Vagina (tissue), 2 donors: ENCODE measurements at places on chromosomes 2 and 18. TPM values are rescaled to one million over a fixed set of nuclear protein-coding genes. Genes with fewer than 3 reads are reported as not detected.

GRCh38 chr18:4060427-4061281 lies 394.5 kb downstream of the DLGAP1 start:
- H3K4me1 ChIP-seq, result no peaks in the 10 kb centered on the region
- no peak for DNase-seq
- H3K36me3 ChIP-seq, result no peaks in the 10 kb centered on the region
- no peak overlapping the region for H3K27ac ChIP-seq
- no peak overlapping the region for H3K4me3 ChIP-seq
- H3K27me3 ChIP-seq, result no peaks in the 10 kb centered on the region

Gene SERPINB7
- 0.49 TPM for total RNA-seq

- no peaks in the 10 kb centered on the region for H3K27me3 ChIP-seq
- no peaks in the 10 kb centered on the region for H3K36me3 ChIP-seq
- no peaks in the 10 kb centered on the region for H3K4me1 ChIP-seq
- H3K27ac ChIP-seq, result no peak overlapping the region
Measured at GRCh38 chr2:62801814-62802523, 96.5 kb downstream of the EHBP1 start.

GRCh38 chr18:53496028-53496427 lies 728.4 kb downstream of the MBD2 start:
- no peaks in the 10 kb centered on the region for H3K4me1 ChIP-seq
- no peaks in the 10 kb centered on the region for H3K27me3 ChIP-seq
- H3K36me3 ChIP-seq, result no peaks in the 10 kb centered on the region
- DNase-seq, result no peak
- no peak overlapping the region for H3K27ac ChIP-seq

Gene HOXD13
- 15.7 TPM for total RNA-seq

DNA sequence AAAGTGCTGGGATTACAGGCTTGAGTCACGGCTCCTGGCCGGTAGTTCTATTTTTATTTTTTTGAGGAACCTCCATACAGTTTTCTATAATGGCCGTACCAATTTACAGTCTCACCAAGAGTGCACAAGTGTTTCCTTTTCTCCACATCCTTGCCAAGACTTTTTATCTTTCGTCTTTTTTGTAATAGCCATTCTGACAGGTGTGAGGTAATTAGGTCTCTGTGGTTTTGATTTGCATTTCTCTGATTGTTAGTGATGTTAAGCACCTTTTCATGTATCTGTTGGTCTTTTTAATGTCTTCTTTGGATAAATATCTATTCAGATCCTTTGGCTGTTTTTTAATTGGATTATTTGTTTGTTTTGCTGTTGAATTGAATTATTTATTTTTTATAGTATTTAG lies 9.3 kb downstream of the ARMC9 start:
- no peaks in the 10 kb centered on the region for H3K36me3 ChIP-seq
- no peak for DNase-seq
- no peaks in the 10 kb centered on the region for H3K27me3 ChIP-seq
- no peak overlapping the region for H3K27ac ChIP-seq
- H3K4me1 ChIP-seq, result no peaks in the 10 kb centered on the region

Gene COL4A4
- 2.5 TPM for total RNA-seq

DNA sequence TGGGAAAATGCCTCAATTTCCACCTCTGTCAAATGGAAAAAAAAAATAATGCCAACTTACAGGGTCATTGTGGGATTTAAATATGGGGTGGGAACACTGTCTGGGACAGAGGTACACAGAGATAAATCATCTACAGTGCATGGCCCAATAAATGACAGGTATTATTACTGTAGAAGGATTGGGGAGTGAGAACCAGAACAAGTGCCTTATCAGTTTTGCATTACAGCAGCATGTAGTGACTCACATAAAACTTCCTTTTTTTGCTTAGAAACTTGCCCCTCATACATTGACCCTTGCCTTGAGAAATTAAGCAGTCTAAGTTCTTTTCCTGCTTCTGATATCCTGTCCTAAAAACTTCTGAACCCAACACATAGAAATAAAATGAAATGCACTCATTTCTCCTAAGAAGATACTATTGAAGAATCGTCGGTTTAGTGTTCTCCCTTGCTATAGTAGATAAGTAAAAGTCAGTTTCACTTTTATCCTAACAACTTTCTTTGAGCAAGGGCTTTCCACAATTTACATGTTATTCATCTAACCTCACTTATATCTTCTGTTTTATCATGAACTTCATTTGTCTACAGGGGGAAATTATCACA lies 121.0 kb upstream of the HAAO start:
- no peak for DNase-seq
- H3K36me3 ChIP-seq, result no peaks in the 10 kb centered on the region
- H3K27me3 ChIP-seq, result no peaks in the 10 kb centered on the region
- H3K4me3 ChIP-seq, result no peak overlapping the region
- peaks cover 52% of the 10 kb centered on the region for H3K4me1 ChIP-seq

DNA sequence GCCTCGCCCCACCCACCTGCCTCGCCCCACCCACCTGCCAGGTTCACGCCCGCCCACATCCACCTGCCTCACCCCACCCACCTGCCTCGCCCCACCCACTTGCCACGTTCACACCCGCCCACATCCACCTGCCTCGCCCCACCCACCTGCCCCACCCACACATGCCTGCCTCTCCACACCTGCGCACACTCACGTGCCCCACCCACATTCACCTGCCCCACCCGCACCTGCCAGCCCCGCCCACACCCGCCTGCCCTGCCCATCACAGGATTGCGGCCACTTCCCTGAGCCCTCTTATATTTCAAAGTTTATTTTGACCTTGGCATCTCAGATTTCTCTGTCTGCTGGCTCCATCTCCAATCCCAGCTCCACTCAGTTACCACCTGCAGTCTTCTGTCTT lies 217.5 kb upstream of the SOX11 start:
- no peak overlapping the region for H3K27ac ChIP-seq
- DNase-seq, result no peak
- no peaks in the 10 kb centered on the region for H3K4me1 ChIP-seq
- H3K36me3 ChIP-seq, result no peaks in the 10 kb centered on the region
- no peaks in the 10 kb centered on the region for H3K27me3 ChIP-seq

Gene OSR1
- 5.9 TPM for total RNA-seq

Gene GLI2
- total RNA-seq, result 16.2 TPM

Gene MDH1B
- 0.49 TPM for total RNA-seq

DNA sequence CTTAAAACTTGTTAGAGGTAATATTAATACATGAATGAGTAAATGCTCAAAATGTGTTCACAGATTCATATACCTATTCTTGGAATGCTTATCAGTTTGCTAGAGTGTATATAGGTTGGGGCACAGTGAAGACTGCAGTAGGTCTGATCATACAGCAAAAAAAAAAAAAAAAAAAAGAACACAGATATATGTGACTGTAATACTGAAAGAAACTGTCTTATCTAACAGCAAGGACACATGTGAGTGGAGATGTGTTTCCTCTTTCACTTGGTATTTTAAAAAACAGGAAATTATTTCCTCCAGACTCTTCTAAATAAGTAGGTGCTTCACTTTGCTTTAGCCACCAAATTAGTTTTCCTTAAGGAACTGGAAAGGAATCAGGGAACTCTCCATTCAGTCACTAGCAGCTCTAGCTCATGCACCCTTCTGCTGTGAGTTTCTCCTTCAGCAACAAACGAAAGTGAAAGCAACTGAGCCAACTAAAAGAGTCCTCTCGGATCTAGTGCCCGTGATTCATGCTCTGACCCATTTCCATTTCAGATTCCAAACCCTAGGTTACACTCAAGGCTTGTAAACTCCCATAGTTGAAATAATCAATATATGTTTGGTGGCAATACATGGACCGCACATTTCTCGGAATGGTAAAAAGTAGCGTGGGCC lies 98.5 kb downstream of the DSEL start:
- no peak for DNase-seq
- H3K36me3 ChIP-seq, result no peaks in the 10 kb centered on the region
- H3K4me1 ChIP-seq, result no peaks in the 10 kb centered on the region
- no peaks in the 10 kb centered on the region for H3K27me3 ChIP-seq
- H3K27ac ChIP-seq, result peak overlapping the region; percentile 44

Gene ALPI
- total RNA-seq, result not detected
